ENCODE measurements at places on chromosomes 3 and 15. TPM values are rescaled to one million over a fixed set of nuclear protein-coding genes. Genes with fewer than 3 reads are reported as not detected.

DNA sequence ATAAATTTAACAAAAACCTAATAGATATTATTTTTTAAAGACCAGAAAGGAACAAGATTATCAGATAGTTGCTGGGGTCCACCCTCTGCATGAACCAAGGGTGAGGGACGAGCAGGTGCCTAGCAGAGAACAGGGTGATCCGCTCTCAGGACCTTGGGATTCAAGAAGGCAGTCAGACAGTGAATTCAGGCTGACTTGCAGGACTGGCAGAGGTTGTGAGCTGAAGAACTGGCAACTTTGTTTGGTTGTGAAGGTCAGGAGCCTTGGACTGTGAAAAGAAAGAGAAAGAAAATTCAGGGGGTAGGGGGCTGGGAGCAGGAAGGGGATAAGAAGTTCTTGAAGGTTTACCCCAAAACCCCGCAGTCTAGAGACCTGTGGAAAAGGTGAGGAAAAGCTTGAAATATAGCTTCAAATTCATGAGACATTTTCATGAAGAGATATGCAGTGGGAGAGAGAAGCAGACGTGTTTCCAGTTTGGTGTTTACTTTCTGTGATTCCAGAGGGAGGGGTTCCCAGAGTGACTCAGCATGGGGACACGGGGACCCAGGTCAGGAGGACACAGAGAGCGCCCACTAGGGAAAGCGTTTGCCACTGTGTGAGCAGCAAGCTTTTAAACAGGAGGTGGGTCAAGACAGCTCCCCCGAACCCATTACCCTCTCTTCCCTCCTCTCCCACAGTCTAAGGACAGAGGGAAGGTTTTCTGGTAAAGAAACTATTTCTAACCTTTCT, 217.2 kb upstream of the UMPS start:
- DNase-seq = no peak

DNA sequence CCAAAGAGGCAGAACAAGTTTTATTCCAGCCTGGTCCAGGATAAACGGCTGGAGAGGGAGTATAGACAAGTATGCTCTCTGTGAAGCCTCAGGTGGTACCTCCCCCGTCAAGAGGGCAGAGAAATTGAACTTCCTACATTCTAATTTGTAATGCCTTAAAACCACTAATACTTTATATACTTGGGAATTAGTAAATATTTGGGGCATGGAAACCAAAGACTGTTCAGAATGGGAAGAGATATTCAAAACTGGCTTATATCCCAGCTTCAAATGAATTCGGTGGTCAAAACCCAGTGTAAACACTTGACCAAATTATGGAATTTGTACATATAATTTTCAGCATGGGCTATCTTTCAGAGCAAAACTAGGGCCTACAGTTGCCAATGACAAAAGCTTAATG, 122.6 kb downstream of the FBN1 start:
- DNase-seq = no peak

DNA sequence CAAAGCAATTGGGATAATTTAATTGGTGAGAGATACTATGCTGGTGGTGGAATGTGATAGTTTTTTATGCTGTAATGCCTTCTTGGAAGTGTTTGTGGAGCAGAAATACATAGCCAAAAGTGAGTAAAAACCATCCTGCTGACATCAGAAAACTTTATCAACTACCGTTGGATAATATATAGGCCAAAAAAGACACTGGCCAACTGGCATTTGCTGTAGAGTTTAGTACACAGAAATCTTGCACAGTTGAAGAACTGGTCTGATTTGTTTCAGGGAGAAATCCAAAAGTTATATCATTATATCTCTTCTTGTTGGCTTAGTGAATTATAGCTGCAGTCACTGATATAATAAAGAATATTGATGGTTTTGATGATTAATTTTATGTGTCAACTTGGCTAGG, 507 bp upstream of the MINDY4B start:
- no peak for DNase-seq

DNA sequence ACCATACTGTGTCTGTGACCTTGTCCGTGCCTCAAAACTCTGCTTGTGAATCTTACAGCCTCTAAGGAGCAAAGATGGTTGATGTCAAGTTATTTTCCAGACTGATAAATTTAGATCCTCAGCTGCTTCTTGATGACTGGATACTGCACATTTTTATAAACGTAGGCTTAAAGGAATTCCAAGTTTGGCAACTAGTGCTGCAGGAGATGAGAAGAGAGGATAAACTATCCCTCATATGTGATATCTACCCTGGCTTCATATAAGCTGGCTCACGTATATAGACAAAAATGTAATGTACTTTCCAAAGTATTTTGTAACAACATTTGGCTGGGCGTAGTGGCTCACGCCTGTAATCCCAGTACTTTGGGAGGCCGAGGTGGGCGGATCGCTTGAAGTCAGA, 89.6 kb downstream of the GMPS start:
- DNase-seq = no peak

The NAALADL2 gene
- total RNA-seq = 19.1 TPM

- no peak for DNase-seq
These were observed 28.6 kb upstream of the ANKDD1A start for GRCh38 chr15:64883100-64883581.
